Motor neuron (in vitro differentiated cells): ENCODE measurements at places on chromosomes 4 and X. TPM values are rescaled to one million over a fixed set of nuclear protein-coding genes. Genes with fewer than 3 reads are reported as not detected.

RTL9 gene
- 0.66 and 0.73 TPM in 2 replicates for total RNA-seq

XAGE1A gene
- total RNA-seq: not detected in 2 replicates

ZCCHC13 gene
- not detected in 2 replicates for total RNA-seq

PASD1 gene
- total RNA-seq: 0.05 and 0.10 TPM in 2 replicates

EPGN gene
- total RNA-seq: 0.43 TPM in 1 of 2 replicates, not detected in the other

PDCL2 gene
- total RNA-seq: 0.41 TPM in 1 of 2 replicates, not detected in the other

ZDHHC9 gene
- total RNA-seq: 27.2 and 30.0 TPM in 2 replicates

FMR1NB gene
- total RNA-seq: not detected in 2 replicates

FAM149A gene
- 6.7 and 8.5 TPM in 2 replicates for total RNA-seq

TMEM271 gene
- 0.88 and 0.91 TPM in 2 replicates for total RNA-seq

NOX1 gene
- total RNA-seq: 0.22 TPM in 1 of 2 replicates, not detected in the other

HSFX2 gene
- 0.31 and 0.38 TPM in 2 replicates for total RNA-seq

MTMR1 gene
- 10.6 and 14.0 TPM in 2 replicates for total RNA-seq

MAP3K15 gene
- 0.43 and 0.63 TPM in 2 replicates for total RNA-seq

ADH1C gene
- 0.59 and 0.67 TPM in 2 replicates for total RNA-seq

STOX2 gene
- 29.7 and 32.6 TPM in 2 replicates for total RNA-seq

MAGEE2 gene
- total RNA-seq: not detected in 2 replicates

JCHAIN gene
- total RNA-seq: not detected in 2 replicates

FATE1 gene
- 4.1 and 8.8 TPM in 2 replicates for total RNA-seq

IL2 gene
- total RNA-seq: not detected in 2 replicates

CXorf65 gene
- not detected in 2 replicates for total RNA-seq

GPR119 gene
- not detected in 2 replicates for total RNA-seq

HELT gene
- not detected in 2 replicates for total RNA-seq

MAMLD1 gene
- 1.6 TPM in 2 replicates for total RNA-seq

PCDH19 gene
- 10.6 and 19.9 TPM in 2 replicates for total RNA-seq

CPLX1 gene
- total RNA-seq: 3.1 and 4.0 TPM in 2 replicates

CLTRN gene
- 0.28 TPM in 1 of 2 replicates, not detected in the other for total RNA-seq

CFP gene
- total RNA-seq: 0.53 and 0.90 TPM in 2 replicates

TMPRSS11B gene
- total RNA-seq: not detected in 2 replicates

NXF3 gene
- 0.28 TPM in 1 of 2 replicates, not detected in the other for total RNA-seq

NONO gene
- total RNA-seq: 380 and 402 TPM in 2 replicates

XG gene
- total RNA-seq: 13.5 and 15.2 TPM in 2 replicates

EDA gene
- total RNA-seq: 1.3 and 2.0 TPM in 2 replicates

FAM9C gene
- total RNA-seq: 0.10 and 0.24 TPM in 2 replicates

DCX gene
- 0.05 TPM in 2 replicates for total RNA-seq

HMX1 gene
- 0.34 and 0.43 TPM in 2 replicates for total RNA-seq

MAGED4 gene
- 53.8 and 54.1 TPM in 2 replicates for total RNA-seq

SHISA3 gene
- not detected in 2 replicates for total RNA-seq

PWWP3B gene
- total RNA-seq: 3.5 and 4.2 TPM in 2 replicates

FAM114A1 gene
- 11.4 and 13.4 TPM in 2 replicates for total RNA-seq

TBC1D14 gene
- total RNA-seq: 43.0 and 46.4 TPM in 2 replicates

TREX2 gene
- total RNA-seq: not detected in 2 replicates

UGT2B10 gene
- not detected in 2 replicates for total RNA-seq

POU4F2 gene
- total RNA-seq: 0.19 TPM in 1 of 2 replicates, not detected in the other

HEPH gene
- 6.6 and 7.1 TPM in 2 replicates for total RNA-seq

TEX13D gene
- 0.24 and 0.52 TPM in 2 replicates for total RNA-seq

ESX1 gene
- not detected in 2 replicates for total RNA-seq

SPANXN5 gene
- not detected in 2 replicates for total RNA-seq

ASB12 gene
- 0.54 and 0.55 TPM in 2 replicates for total RNA-seq

SOD3 gene
- 1.3 and 1.7 TPM in 2 replicates for total RNA-seq

TMEM31 gene
- 0.46 TPM in 1 of 2 replicates, not detected in the other for total RNA-seq

RASSF6 gene
- total RNA-seq: 0.05 TPM in 1 of 2 replicates, not detected in the other

ANXA3 gene
- total RNA-seq: 7.7 and 11.0 TPM in 2 replicates

SRPX gene
- total RNA-seq: 121 and 128 TPM in 2 replicates
